ENCODE measurements at places on chromosomes 7 and 10.
A peak's percentile ranks its signal among the peaks of the same experiment; 100 is the strongest.

DNA sequence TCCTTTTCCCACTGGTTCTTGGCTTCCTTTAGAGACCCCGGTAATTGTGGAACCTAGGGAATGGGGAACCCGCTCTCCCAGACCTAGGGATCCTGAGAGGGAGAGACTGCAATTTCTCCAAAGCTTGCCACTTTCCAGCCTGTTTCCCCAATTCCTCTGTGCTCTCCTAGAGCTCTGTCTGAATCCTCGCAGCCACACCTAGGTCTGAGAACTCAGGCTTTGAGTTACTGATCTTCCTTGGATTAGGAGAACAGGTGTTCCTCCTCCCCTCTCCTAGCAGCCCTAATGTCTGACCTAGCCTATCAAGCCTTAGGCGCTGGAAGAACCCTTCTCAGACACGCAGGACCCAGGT is 20.0 kb downstream of the WNT8B start:
- no peak for DNase-seq

GRCh38 chr7:53541475-53541874 is 506.0 kb downstream of the POM121L12 start:
- no peak for DNase-seq

DNA sequence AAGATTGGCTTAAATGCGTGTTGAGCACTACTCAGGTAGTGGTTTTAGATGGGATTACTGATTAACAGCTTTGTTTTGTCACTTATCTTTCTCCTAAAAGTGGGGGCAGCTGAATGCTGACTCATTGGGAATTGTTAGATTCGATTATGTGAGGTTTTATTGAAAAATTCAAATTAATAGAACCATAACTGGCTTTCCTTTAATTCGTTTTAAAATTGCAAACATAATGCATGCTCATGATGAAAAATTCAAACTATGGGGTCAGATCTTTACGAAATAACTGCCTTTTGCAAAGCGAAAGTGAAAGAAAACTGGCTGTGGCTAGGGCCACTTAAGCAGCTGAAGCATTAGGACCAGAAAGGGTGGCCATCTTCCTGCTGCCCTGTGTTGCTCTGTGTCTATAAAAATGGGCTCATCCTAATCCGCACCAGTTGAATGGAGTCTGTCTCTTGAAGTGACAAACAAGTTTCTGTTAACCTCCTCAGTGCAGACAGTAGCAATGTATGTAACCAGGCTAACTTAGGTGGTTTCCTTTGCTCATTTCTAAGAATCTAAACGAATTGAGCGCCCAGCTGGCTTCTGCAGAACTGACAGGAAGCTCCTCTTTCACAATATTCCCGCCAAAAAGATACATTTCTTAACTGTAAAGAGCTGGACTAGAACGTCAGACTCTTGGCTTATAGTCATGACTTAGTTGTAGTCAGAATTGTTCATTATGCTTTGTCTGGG is 27.8 kb downstream of the DENND10 start:
- peak; percentile 30 for DNase-seq

- DNase-seq = peak; percentile 91
Observed at GRCh38 chr7:132160611-132161532, 415.4 kb downstream of the PLXNA4 start.

DNA sequence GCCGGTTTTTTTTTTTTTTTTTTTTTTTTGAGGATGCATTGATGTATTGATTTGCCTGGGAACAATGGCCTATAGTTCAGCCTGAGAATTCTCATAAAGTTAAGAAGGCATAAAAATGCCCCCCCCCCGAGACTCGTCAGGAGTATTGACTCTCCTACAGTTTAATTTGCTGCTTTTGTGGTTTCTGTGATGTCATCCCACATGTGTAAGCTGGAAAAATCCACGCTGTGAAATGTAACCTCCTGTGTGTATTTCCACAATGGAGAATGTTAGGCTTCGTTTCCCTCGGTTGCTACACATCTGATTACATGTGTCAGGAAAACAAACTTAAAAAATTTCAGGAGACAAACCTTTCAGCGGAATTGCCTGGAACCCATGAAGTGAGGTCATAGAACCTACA is 117.9 kb downstream of the FANK1 start:
- no peak for DNase-seq

GRCh38 chr7:83365746-83366145 is 203.1 kb upstream of the PCLO start:
- peak; percentile 22 for DNase-seq

DNA sequence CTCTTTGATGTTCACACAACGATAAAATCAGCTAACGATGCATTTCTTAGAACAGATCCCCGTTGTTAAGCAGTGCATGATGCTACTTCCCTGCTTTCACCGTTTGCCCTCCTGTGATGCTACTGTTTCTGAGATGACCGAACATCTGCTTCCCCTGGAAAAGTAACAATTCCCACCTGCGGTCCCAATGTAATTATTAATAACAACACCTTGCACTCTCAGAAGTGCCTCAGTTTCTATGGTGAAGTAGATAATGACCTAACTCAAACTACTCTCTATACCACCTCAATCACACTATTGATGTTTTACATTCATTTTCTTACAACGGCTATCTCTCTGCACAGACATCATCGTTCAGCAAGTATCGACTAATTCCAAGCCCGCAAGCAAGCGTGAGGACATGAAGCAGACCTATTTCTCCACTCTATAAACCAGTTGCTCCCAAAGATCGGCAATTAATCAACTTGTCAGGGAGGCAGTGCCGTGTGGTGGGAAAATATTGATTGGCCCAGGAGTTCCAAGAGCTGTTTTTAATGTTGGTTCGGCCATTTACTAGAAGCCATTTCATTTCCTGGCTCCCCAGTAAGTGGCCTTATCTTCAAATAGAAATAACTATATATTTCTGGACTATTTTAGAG is 42.7 kb downstream of the FAM107B start:
- DNase-seq = no peak

- DNase-seq = no peak
Observed at GRCh38 chr10:44906486-44906885, 4.7 kb upstream of the TMEM72 start.

- DNase-seq = no peak
Observed at GRCh38 chr10:24973163-24973562, 20.8 kb upstream of the PRTFDC1 start.

GRCh38 chr7:2526659-2527504 is 7.3 kb downstream of the LFNG start:
- DNase-seq = no peak

- no peak for DNase-seq
Observed at GRCh38 chr10:36942616-36943015, 182.8 kb upstream of the ANKRD30A start.
